ENCODE measurements at places on chromosomes 7 and 10.
A peak's percentile ranks its signal among the peaks of the same experiment; 100 is the strongest.

GRCh38 chr10:125161707-125162119, 1.4 kb upstream of the CTBP2 start:
- DNase-seq: no peak

- no peak for DNase-seq
Observed at GRCh38 chr7:114649689-114650088, 235.1 kb downstream of the FOXP2 start.

- DNase-seq: no peak
Observed at GRCh38 chr10:29026802-29027580, 261.9 kb upstream of the LYZL1 start.

GRCh38 chr7:113548137-113548536, 370.7 kb downstream of the PPP1R3A start:
- DNase-seq: no peak

GRCh38 chr10:101848894-101849351, 5.3 kb upstream of the KCNIP2 start:
- peak; percentile 76 for DNase-seq

- DNase-seq: no peak
Observed at GRCh38 chr7:86814661-86815379, 171.1 kb downstream of the GRM3 start.

GRCh38 chr10:88800152-88801125, 2.1 kb upstream of the LIPM start:
- no peak for DNase-seq

DNA sequence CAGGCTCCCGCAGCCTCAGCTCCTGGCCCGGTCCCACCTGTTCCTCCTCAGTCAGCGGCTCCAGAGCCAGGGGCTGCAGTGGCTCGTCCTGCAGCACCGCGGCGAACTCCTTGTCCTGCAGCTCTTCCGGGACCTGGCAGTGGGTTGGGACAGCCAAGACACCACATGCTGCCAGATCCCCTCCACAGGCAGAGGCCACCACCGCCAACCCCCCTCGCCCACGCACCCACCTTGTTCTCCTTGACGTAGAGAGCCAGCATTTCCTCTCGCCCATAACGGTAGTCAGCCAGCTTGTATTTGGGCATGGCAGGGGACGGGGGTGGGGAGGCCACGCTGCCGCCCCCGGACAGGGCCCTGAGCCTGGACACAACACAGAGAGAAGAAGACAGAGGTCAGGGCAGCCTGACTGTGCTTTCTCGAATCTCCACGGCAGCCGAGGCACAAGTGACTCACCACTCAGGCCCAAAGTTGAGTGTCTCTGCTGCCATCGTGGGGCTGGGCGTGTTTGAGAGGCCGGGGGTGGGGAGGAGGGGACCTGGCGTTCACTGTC, 6.2 kb downstream of the GIGYF1 start:
- DNase-seq: no peak

DNA sequence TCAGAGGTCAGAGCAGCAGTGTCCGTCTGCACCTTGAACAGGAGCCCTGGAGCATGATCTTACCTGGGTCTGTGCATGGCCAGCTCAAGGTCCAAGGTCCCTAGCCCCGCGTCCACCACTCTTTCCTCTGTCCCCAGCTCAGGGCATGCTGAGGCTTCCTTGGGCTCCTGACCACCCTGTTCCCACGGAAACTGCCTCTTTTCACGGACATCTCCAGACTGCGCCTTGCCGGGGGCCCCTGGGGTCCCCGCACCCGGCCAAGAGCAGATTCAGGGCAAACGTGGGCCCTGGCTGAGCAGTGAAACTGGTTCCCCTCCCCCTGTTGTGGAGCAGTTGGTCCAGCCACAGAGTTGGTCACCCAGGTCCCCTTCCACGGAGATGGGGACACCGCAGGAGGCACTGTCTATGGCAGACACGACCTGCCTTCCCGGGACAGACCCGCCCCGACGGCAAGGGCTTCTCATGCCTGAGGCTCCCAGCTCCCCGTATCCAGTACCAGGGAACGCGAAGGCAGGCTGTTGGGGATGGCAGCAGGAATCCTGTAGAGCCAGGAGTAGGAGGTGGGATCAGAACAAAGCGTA, 217.4 kb upstream of the PPP2R2D start:
- no peak for DNase-seq

DNA sequence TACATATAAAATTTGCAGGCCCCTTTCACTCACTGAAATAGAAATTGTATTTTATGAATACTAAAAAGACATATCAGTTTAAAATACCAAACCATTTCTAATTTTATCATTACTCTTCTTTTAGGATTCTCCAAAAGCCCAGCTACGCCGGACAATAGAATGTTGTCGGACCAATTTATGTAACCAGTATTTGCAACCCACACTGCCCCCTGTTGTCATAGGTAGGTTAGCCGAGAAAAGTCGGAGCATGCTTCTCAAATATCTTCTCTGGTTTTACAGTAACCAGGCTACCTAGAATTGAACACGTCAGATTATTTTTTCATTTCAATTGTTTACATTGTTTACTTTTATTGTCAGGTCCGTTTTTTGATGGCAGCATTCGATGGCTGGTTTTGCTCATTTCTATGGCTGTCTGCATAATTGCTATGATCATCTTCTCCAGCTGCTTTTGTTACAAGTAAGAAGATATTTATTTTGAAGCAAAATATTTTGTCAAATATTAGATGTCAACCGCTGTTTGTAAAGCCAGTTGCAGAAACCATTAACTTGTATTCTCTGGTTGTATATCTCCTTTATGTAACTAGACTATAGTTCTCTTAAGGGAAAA, 57.6 kb downstream of the MMRN2 start:
- peak; percentile 70 for DNase-seq

- DNase-seq: peak; percentile 62
Observed at GRCh38 chr10:4234661-4235060, 449.7 kb upstream of the KLF6 start.

GRCh38 chr7:22356701-22357310, at the start of gene RAPGEF5:
Gene RAPGEF5 (minus strand): TSS chr7:22357154. CDS start chr7:22357060, 94 bp downstream.
- no peak for DNase-seq

DNA sequence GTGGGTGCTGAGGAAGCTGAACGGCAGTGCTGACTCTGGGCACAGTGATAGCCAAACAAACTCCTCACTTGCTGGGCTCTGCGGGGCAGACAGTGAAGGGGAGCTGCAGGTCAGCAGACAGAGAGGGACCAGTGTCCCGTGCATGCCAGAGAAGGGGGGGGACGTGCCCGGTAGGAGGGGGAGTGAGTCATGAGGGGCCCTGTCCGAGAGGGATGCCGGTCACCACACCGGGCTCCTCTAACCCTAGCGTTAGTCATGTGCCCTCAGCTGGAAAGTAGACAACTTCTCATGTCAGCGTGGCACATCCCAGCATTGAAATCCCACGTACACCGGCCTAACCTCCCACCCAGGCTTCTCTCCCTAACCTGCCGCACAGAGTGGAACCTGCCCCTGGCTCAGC, 117.1 kb upstream of the DPP6 start:
- no peak for DNase-seq

DNA sequence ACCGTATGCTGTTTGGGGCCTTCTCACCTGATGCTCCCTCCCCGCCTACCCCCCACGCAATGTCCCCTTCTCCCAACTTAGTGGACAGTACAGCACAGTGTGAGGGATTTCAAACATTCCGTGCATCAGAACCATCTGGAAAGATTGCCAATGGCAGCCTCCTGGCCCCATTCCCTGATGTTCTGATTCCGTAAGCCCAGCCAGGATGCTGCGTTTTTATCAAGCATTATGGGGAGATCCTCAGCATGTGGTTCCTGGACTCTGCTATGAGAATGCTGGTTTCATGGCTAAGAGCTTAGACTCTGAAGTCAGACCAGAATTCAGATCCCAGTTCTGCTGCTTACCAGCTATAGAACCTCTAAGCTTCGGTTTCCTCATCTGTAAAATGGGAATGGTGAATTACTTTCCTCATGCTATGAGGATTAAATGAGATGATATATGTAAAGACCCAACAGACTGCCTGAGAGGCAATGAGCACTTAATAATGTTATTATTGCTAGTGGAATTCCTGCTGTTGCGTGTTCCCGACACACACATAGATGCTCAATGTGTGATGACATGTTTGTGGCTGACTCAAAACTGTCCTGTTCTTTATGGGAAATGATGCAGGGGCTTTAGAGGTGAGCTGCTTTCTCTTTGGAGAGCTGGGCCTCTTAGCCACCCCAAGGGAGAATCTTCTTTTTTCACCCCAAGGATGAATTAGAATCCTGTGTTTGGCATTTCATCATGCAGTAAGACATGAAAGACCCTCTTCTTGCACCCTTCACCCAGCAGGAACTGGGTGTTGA, 60.8 kb upstream of the SMNDC1 start:
- DNase-seq: no peak

- DNase-seq: no peak
Observed at GRCh38 chr10:84208023-84208422, 13.7 kb downstream of the CDHR1 start.

DNA sequence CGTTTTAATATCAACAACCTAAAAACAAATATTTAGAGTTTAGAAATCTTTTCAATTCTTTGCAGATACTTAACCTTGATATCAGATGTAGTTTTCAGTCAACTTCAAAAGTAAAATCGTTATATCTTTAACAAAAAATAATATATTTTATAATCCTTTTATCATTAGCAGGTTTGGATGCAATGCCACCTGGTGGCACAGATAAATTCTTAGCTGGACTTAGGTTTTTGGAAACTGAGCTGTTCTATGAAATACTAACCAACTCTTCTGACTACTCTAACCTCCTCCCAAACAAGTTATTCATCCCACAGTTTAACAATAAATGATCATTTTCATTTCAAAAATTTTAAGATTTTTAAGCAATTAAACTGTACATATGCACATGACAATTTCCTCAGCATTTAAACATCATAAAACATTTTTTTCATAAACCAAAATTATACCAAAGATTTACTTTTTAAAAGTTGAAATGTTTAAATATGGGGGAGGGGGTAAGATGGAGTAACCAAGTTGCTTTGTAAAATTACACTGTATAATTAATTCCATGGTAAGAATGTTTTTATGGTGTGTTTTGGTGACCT, 56.9 kb downstream of the HIBADH start:
- DNase-seq: no peak

DNA sequence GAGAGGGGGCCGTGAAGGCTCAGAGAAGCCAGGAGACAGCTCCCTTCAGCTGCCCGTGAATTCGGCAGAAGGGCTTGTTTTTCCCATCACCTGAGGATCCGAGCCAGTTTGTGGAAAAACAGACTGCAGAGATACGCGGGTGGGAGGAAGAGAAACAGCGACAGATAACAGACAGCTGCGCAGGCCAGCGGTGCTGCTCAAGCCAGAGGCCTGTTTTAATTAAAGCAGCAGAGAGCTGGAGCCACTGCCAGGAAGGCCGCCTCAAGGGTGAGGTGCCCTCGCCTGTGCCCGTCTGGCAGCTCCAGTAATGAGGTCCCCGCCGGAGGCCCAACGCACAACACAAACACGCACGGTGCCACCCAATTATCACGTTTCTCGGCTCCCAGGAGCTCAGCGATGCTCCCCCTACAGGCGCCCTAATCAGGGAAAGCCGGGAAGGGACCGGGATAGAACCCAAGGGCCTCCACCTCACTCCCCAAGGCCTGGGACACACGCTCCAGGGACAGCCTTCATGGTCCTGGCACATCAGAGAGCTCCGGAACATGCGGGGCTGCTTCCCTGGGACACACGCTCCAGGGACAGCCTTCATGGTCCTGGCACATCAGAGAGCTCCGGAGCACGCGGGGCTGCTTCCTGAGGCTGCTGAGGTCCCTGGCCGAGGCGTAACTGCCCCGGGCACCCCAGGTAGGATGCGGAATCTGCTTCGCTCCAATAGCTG, 60.6 kb upstream of the DNAAF5 start:
- DNase-seq: no peak

DNA sequence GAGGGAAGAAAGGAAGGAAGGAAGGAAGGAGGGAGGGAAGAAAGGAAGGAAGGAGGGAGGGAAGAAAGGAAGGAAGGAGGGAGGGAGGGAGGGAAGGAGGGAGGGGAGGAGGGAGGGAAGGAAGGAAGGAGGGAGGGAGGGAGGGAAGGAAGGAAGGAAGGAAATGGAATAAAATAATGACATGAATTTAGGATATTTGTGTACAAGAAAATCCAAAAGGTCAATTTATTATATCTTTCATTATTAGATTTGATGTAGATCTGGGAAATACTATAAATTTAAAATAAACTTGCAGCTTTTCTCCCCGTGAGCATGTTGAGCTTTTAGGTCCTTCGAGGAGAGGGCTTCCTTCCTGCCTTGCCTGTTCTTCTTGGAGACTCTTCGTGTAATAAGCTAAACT, 398.6 kb upstream of the NRP1 start:
- DNase-seq: no peak

GRCh38 chr10:49397036-49397999, 1.4 kb upstream of the DRGX start:
- no peak for DNase-seq

- no peak for DNase-seq
Observed at GRCh38 chr7:94492601-94493000, 17.0 kb upstream of the CASD1 start.

GRCh38 chr7:74443543-74444247, 10.0 kb upstream of the GTF2IRD1 start:
- DNase-seq: no peak

- DNase-seq: peak; percentile 80
Observed at GRCh38 chr10:92544296-92544695, 29.6 kb downstream of the IDE start.

- DNase-seq: no peak
Observed at GRCh38 chr10:14555807-14556206, 218.9 kb downstream of the FAM107B start.

GRCh38 chr7:138842111-138842510, 44.1 kb upstream of the ATP6V0A4 start:
- no peak for DNase-seq

- DNase-seq: no peak
Observed at GRCh38 chr7:84230491-84230890, 35.9 kb upstream of the SEMA3A start.

- no peak for DNase-seq
Observed at GRCh38 chr7:8084836-8085235, 116.2 kb downstream of the GLCCI1 start.

DNA sequence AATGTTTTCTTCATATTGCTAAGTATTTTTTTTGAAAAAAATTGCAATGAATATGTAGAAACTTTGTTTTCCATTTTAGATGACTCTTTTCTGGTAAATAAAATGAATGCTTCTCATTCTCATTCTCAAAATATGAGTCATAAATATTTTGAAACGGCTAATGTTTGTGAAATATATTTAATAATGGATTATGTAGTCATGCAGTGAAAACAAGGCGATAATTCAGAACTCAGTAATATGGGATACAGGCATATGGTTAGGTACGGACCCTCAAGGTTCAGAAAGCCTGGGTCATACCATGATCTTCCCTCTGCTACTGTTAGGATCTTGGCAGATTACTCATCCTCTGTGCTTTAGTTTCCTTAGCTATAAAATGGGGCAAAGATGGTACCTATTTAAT, 46.2 kb upstream of the SLC39A12 start:
- no peak for DNase-seq

Measured in inflammatory macrophage (primary cell).